ENCODE measurements at places on chromosomes 1 and 21.

- no peak for DNase-seq
Observed at GRCh38 chr1:110328700-110329099, 10.5 kb upstream of the RBM15 start.

DNA sequence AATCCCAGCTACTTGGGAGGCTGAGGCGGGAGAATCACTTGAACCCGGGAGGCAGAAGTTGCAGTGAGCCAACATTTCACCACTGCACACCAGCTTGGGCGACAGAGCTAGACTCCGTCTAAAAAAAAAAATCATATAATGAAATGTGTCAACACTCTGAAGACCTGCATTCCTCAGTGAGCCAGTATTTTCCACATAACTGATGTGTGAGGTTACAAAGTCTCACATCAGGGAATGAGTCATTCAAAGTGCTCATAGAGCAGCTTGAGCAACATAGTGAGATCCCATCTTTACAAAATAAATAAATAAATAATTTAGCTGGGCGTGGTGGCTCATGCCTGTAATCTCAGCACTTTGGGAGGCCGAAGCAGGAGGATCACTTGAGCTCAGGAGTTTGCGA, 65.5 kb downstream of the CASZ1 start:
- DNase-seq: peak; percentile 5

- no peak for DNase-seq
Observed at GRCh38 chr1:39087435-39087834, 61.3 kb downstream of the NDUFS5 start.

- DNase-seq: peak; percentile 78
Observed at GRCh38 chr1:182357913-182358312, 33.7 kb downstream of the GLUL start.

DNA sequence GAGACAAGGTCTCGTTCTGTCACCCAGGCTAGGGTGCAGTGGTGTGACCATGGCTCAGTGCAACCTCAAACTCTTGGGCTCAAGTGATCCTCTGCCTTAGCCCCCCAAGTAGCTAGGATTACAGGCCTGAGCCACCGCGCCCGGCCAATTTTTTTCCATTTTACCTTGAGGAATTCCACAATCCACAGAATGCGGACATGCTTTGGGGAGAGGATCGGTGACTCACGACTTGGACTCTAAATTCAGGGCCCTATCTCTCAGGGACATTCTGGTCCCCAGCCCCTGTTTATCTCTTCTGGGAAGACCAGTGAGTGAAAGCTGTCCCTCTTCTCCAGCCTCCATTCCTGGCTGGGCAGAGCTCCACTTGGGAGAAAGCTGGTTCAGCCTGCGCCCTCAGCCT, 5.2 kb downstream of the PADI1 start:
- DNase-seq: no peak
